Neural progenitor cell (in vitro differentiated cells): ENCODE measurements at places on chromosomes 1 and 21. TPM values are rescaled to one million over a fixed set of nuclear protein-coding genes. Genes with fewer than 3 reads are reported as not detected.

DNA sequence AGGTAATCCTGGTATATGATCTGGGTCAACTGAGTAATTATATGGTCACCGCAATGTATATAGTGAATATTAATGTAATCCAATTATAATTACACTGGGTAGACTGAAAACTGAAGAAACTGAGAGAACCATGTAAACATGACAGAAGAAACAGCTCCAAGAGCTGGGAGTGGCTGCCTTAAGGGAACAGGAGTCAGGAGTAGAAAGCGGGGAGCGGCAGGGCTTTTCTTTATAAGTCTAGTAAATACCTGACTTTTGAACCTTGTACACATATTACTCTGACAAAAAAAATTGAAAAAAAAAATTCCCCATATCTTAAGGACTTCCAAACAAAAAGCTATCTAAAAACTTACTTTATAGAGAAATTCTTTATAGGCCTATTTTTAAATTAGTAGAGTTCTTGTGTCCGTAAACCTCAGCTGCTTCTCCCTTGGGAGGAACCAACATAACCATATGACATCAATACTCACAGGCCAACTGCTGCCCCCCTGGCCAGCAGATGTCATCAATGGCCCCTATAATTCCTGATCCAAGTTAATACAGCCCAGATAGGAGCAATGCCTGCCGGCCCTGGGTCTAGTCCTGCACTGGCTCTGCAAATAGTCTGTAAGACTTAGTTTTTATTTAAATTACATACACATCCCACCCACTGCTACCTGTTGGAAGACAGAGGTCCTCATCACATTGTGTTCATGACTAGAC is 33.8 kb downstream of the THAP3 start:
- H3K4me1 ChIP-seq = no peaks in the 10 kb centered on the region
- H3K36me3 ChIP-seq = no peaks in the 10 kb centered on the region
- no peak overlapping the region for H3K27ac ChIP-seq
- H3K4me3 ChIP-seq = no peak overlapping the region
- DNase-seq = no peak

GRCh38 chr1:85707267-85707989 is 805 bp downstream of the ZNHIT6 start:
- peak overlapping the region; percentile 59 for H3K27ac ChIP-seq
- peaks cover 20% of the 10 kb centered on the region for H3K36me3 ChIP-seq
- no peak for DNase-seq

GRCh38 chr1:69985901-69986439 is 219.4 kb downstream of the LRRC40 start:
- no peak for DNase-seq
- H3K4me3 ChIP-seq = no peak overlapping the region
- no peaks in the 10 kb centered on the region for H3K27me3 ChIP-seq
- no peaks in the 10 kb centered on the region for H3K4me1 ChIP-seq
- H3K36me3 ChIP-seq = no peaks in the 10 kb centered on the region

- no peaks in the 10 kb centered on the region for H3K36me3 ChIP-seq
- peaks cover 14% of the 10 kb centered on the region for H3K4me1 ChIP-seq
- H3K27ac ChIP-seq = peak within 1 kb of the TSS; percentile 30
- DNase-seq = peak; percentile 94
Observed at GRCh38 chr1:101236516-101237228, at the start of gene S1PR1. Gene S1PR1, plus strand, starts transcription at chr1:101237019. Its CDS starts 1,966 bp downstream, at chr1:101238985.

DNA sequence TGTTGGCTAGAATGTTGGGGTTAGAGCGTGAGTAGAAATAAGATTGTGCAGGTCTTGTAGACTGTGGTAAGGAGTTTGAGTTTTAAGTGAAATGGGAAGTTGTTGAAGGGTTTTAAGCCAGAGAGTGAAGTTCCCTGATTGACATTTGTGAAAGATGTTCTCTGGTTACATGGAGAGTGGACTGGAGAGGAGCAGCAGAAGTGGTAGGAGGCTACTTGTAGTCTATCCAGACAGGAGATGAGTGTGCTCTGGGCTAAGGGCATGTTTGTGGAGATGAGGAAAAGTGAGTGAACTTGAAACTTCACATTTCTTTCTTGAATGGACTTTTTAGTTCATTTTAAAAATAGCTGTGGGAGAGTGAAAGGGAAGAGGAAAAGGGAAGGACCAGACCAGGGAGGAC is 37.0 kb downstream of the F3 start:
- DNase-seq = no peak
- H3K36me3 ChIP-seq = peaks cover 5% of the 10 kb centered on the region
- H3K4me3 ChIP-seq = no peak overlapping the region

DNA sequence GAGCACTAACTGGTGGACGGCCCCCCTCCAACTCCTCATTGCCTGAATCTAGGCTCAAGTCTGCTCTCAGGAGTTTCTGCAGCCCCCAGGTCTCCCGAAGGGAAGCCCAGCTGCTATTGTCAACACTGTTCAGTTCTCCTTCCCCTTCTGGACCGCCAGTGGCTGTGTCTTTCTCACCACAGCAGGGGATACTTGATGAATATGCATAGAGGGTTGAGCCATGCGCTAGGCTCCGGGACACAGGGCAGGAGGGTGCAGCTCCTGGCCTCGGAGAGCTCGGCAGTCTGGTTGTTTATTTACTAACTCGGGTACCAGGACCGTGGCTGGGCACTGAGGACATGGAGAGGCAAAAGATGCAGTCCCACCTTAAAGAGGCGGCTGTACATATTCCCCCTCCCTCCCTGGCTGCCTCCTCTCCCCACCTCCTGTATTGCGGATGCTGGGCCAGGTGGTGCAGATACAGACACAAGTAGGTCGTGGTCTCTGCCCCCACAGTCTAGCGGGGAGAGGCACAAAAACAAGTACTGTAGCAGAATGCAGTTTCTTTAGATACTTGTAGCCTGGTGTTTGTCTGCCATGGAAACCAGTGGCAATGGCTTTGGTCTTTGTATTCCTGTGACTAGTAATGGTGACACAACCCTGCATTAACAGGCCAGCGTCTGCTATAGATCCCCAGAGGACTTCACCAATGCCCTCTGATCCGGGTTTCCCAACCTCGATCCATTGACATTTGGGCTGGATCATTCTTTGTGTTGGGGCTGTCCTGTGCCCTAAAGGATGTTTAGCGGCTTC is 26.2 kb downstream of the ARHGEF10L start:
- peak; percentile 54 for DNase-seq
- peak overlapping the region; percentile 25 for H3K4me3 ChIP-seq
- H3K27me3 ChIP-seq = no peaks in the 10 kb centered on the region

DNA sequence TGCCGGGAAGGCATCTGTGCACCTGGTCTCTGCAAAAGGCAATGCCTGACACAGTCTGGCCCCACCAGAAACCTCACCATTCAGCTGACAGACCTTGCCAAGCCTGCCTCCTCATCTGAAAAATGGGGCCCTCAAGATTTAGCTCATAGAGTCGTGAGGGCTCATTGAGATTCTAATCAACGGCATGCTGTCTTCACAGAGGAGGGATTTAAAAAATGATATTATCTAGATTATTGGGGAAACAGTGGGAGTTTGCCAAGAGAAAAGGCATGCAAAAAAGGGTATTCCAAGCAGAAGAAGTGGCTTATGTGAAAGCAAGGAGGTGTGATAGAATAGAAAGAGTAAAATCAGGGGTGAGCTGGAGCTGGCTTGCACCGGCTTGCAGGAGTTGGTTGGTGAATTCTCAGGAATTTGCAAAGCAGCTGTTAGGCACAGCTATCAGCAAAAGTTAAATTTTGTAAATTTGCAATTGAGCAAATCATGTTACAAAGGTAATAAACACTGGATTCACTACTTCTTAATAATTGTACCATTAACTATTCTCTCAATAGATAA is 91.7 kb upstream of the WNT4 start:
- DNase-seq = no peak
- no peak overlapping the region for H3K27ac ChIP-seq
- peaks cover 84% of the 10 kb centered on the region for H3K27me3 ChIP-seq
- no peaks in the 10 kb centered on the region for H3K36me3 ChIP-seq
- H3K4me1 ChIP-seq = peaks cover 11% of the 10 kb centered on the region

- no peak overlapping the region for H3K27ac ChIP-seq
- H3K36me3 ChIP-seq = no peaks in the 10 kb centered on the region
- H3K27me3 ChIP-seq = peaks cover 30% of the 10 kb centered on the region
- peaks cover 17% of the 10 kb centered on the region for H3K4me1 ChIP-seq
- peak; percentile 35 for DNase-seq
Observed at GRCh38 chr1:89633800-89634625, 1.1 kb downstream of the LRRC8C start.

NTRK1 gene
- 0.15 TPM in 1 of 2 replicates, not detected in the other for total RNA-seq

TRIM46 gene
- 3.9 and 10.2 TPM in 2 replicates for total RNA-seq

IVL gene
- not detected in 2 replicates for total RNA-seq
